NT2/D1 (cell line): ENCODE measurements at places on chromosomes 16 and 17.

DNA sequence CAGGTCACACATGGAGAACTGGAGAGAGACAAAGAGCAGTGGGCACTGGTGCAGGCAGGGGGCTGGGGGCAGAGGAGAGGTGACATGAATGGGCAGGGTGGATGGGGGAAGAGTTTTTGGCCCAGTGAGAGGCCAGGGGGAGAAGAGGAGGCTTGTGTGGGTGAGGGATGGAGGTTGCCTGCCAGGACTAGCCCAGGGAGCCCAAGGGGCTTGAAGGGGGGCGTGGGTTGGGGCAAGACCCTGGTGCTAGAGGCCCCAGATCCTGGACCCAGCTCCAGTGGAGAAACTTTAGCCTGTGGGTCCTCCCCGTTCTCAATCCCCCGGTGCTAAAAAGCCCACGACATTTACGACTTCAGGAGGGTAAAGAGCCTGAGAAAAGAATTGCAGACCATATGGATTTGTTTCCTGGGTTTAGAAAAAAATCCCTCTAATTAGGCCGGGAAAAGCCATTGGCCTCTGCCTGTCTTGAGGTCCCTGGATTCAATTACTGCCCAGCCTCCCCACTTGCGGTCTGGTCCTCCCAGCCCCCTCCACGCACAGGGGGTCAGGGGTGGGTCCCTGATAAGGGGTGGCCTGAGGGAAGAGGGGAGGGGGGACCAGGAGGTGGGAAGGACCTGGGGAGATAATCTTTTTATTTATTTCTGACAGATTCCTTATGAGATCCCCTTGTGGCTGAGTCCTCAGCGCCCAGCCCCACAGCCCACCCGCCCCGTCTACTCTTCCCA, 33.0 kb downstream of the NGFR start:
- no peak for DNase-seq

- DNase-seq = no peak
Measured at GRCh38 chr17:82839617-82840292, at the start of gene ZNF750. ZNF750 (minus strand) TSS chr17:82840022; CDS start chr17:82832454, 7,568 bp downstream.

GRCh38 chr16:17469741-17470181, 999 bp downstream of the XYLT1 start:
- no peak for DNase-seq

DNA sequence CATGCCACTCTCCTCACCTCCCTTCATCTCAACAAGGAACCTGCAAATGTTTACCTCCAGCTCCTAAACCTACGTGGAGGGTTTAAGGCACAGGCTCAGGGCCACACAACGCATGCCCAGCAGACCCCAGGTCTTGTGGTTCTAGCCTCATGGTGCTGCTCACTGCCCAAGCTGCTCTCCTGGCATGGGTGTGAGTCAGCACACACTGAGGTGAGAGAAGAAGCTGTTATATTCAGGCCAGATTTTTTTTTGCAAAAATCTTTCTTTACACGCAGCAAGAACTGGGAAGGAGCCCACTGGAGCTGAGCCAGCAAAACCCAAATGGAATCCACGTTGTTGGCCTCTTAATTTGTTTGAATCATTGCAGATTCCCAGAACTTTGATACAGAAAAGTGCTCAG, 5.5 kb upstream of the C16orf96 start:
- no peak for DNase-seq

DNA sequence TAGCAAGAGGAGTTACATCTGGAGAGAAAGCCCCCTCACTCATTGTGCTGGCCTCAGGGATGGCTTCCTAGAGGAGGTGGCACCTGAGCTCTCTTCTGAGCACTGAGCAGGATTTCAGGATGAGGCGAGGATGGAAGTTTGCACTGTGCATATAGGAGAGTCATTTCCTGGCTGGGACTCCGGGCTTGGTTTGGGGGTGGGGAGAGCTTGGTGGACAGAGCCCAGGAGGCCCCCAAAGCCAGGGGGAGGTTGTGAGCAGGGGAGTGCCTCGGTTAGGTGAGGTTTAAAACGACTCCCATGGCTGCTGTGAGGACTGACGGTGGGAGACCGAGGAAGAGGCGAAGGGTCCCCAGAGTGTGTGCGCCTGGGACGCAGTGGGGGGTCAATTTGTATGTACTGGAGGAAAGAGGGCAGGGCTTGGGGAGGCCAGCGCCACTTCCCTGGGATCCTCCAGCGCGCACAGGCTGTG, 1.2 kb downstream of the CAMKK1 start:
- DNase-seq = no peak

GRCh38 chr17:57021226-57021940, 43.5 kb downstream of the SCPEP1 start:
- no peak for DNase-seq

GRCh38 chr17:7862692-7863437, 5.1 kb downstream of the CYB5D1 start:
- no peak for DNase-seq

DNA sequence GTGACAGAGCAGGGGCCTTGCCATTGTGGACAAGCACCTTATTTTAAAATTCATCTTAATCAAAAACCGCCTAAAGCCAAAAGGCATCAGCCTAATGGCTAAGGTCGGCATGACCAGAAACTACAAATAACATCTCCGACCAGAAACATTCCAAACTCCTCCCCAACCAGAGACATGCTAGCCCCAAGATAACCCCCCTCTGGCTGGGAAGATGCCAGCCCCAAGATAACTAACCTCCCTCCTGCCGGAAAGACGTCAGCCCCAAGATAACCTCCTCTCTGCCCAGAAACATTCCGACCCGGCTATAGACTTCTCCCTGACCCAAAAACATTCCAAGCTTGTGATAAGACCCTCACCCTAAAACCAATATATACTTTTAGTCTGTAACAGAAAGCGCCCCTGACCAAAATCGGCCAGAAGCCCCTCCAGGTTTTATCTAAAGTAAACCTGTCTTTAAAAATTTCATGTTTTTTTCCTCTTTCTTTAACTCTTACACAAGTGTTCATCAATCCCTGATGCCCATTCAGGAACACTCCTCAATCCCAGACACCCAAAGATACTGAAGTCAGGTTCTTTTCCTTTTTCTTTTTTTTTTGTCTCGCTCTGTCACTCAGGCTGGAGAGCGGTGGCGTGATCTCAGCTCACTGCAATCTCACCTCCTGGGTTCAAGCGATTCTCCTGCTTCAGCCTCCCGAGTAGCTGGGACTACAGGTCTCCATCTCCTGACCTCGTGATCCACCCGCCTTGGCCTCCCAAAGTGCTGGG, 32.7 kb downstream of the TLE7 start:
- no peak for DNase-seq

DNA sequence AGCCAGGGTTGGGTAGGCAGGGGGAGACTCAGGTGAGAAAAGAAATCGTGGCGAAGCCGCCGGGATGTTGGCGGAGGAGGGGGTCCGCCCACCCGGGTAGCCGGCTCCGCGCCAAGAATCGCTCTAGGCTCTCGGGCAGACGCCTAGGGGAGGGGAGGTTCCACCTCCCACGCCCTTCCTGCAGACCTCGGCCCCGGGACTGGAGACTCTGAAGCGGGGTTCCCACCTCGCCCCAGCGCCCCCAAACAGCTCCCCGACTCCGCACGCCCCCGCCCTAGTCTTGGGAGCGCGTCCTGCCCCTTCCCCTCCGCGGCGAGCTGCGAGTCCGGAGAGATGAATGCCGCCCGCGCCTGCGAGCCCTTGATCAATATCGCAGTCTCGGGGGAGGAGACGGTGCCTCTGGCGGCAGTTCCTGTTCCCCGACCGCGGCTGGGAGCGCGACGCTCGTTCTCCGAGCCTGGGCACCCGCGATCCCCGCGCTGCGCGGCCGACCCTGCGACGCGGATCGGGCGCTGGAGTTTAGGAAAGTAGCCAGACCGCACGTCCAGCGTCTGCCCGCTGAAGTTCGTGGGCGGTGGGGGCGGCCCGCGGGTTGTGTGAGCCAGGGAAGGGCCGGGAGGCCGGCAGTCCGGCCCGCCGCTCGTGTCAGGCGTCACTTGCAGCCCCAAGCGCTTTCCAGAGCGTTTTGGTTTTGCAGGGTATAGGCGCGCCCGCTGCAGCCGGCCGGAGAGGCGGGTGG, 790 bp downstream of the CRHR1 start:
- DNase-seq = no peak

DNA sequence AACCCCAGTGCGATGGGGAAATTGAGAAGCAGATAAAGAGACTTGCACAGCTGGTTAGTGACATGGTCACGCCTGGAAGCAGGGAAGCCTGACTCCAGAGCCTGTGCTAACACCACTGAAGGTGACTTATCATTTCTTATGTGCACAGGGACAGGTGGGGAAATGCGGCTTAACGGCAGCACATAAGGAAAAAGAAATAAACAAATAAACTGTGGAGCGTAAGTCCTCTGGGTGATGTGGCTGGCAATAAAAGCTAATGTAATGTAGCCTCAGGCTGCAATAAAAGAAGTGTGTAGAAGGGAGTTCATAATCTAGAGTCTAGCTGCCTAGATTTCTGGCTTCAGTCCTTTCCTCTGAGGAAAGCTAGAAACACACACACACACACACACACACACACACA, 10.6 kb downstream of the CDH11 start:
- no peak for DNase-seq

GRCh38 chr17:28368915-28369683, 1.0 kb downstream of the VTN start:
- DNase-seq = no peak

- DNase-seq = no peak
Measured at GRCh38 chr17:12592941-12593340, 72.7 kb upstream of the MYOCD start.

GRCh38 chr17:40750391-40750790, 4.7 kb downstream of the KRT25 start:
- no peak for DNase-seq

DNA sequence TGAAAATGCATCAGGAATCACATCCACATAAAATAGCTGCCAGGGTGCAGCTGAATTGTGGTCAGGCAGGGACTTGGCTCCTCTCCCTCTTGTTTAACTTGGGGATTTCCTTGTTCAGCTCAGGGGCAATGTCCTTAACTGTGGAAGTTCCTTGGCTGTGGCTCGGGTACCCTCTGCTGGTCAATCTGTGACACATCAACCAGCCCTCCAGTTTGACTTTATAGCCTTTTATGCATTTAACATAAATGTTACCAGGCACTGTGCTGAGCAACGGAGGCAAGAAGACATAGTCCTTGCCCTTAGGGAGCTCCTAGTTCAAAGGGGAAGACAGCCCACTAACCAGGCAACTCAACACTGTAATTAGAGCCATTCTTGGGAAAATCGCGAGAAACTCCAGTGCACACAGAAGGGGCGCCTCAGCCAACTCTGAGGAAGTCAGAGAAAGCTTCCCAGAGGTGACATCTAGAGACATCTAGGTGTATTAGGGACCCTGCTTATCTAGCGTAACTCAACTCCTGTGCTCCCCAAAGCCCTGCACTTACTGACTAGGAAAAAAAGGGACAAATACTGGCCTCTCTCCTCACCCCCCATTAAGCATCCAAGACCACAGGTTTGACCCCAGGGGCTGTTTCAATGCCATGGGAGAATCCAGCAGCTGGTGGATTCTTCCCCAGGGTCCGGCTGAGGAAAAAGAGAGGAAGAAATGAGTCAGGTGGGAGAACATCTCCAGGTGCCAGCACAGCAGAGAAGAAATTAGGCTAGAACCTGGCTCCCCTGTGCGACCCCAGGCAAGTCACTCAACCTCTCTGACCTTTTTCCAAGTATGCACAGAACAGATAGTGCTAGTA, 17.3 kb upstream of the EEF2K start:
- peak; percentile 76 for DNase-seq

- no peak for DNase-seq
Measured at GRCh38 chr17:66331038-66331816, 28.8 kb downstream of the PRKCA start.

DNA sequence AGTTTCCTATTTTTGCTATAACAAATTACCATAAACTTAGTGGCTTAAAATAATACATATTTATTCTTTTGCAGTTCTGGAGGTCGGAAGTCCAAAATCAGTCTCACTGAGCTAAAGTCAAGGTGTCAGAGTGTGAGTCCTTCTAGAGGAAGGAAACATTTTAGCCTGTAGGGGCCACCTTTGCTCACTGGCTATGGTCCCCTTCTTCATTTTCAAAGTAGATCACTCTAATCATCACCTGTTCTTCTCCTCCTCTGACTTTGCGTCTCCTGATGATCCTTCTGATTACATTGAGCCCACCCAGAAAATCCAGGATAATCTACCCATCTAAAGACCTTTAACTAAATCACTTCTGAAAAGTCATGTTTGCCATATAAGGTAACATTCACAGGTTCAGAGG, 534.4 kb upstream of the SALL1 start:
- no peak for DNase-seq

- no peak for DNase-seq
Measured at GRCh38 chr17:27782791-27783206, 17.5 kb downstream of the NOS2 start.

DNA sequence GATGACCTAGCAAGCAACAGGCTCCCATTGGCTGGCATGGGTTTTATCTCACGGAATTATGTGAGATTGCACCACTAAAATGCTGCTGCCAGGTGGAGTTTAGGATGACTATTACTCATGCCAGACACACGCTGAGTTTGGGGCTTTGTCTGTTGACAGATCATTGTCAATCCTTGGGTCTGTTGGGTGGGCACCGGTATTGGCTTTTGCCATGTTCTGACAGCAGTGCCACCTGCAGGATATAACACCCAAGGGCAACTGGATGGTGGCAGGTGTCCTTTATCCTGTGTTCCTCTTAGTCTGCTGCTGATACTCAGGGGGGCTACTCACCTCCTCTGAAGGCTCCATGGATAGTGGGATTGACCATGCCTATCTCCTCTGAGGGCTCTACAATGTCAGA, 221.6 kb upstream of the DYNLRB2 start:
- DNase-seq = no peak

GRCh38 chr16:4140652-4141051, 24.4 kb upstream of the ADCY9 start:
- DNase-seq = no peak

DNA sequence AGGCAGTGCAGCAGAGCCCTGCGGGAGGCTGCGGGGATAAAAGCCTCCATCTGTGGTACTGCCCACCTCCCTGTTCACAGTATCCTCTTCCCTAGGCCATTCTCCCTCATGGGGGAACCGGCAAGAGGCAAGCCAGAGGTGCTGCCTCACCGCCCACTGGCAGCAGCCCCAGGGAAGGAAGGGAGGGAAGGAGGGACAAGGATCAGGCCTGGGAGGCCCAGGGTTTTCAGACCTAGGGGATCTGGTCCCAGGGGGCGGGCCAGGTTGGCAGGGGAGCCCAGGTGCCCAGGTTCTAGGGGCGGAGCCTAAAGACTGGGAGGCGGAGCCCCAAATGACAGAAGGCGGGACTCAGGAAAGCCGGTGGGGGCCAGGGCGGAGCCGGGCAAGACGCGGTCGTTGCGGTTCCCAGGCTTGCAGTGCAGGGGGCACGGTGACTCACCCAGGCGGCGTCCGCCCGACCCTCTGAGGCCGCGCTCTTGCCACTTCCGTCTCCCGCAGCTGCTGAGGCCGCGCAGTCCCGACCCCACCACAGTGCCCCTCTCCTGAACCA, 3.0 kb upstream of the MTMR4 start:
- no peak for DNase-seq

- no peak for DNase-seq
Measured at GRCh38 chr16:48194828-48195556, 39.2 kb upstream of the ABCC12 start.

DNA sequence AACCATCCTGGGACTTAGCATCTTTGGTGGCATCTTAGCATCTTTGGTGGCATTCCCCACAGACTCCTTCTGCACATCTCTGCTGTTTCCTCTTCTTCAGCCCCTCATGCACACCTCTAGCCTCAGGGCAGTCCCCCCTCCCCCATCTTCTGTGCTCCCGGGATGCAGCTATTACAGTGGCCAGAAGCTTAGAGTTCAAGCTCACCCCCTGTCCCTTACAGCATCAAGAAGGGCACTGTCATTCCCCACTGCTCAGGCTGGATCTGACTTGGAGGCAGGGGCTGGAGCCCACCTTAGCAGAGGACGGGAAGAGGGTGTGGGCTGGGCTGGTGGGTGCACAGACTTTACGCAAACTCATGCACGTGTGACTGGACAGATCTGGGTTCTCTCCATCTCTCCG, 650 bp downstream of the EPN3 start:
- no peak for DNase-seq
